Omental fat pad (tissue), 4 donors: ENCODE measurements at places on chromosomes 13 and 19.

DNA sequence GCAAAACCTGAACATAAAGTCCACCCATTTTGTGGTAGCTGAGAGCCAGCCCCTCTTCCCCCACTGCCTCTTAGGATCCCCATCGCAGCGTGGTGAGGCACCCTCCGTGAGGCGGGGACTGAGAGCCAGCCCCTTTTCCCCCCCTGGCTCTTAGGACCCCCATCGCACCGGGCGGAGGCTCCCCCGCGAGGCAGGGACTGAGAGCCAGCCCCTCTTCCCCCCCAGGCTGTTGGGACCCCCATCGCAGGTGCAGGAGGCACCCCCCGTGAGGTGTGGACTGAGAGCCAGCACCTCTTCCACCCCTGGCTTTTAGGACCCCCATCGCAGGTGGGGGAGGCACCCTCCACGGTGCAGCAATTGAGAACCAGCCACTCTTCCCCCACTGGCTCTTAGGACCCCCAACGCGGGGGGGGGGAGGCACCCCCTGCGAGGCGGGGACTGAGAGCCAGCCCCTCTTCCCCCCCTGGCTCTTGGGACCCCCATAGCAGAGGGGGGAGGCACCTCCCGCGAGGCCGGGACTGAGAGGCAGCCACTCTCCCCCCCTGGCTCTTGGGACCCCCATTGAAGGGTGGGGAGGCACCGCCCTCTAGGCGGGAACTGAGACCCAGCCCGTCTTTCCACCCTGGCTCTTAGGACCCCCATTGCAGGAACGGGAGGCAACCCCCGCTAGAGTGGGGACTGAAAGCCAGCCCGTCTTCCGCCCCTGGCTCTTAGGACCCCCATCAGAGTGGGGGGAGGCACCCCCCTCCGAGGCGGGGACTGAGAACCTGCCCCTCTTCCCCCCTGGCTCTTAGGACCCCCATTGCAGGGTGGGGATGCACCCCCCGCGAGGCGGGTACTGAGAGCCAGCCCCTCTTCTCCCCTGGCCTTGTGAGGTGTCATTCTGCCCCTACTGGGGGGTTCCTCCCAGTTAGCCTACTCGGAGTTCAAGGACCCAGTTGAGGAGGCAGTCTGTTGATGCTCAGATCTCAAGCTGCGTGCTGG, 366.4 kb upstream of the SPRY2 start:
- no peak for DNase-seq

- no peak for DNase-seq
These were observed 5.4 kb upstream of the LRFN1 start for GRCh38 chr19:39325778-39326665.

GRCh38 chr19:2613507-2614295, 88.8 kb downstream of the GNG7 start:
- no peak for DNase-seq

- DNase-seq, result no peak
These were observed 1.9 kb upstream of the SUGT1 start for GRCh38 chr13:52650731-52651130.

- no peak for DNase-seq
These were observed 16.4 kb downstream of the EMP3 start for GRCh38 chr19:48341515-48342413.

- DNase-seq, result no peak
These were observed 9.5 kb upstream of the GJB6 start for GRCh38 chr13:20241593-20241992.

- DNase-seq, result peak; percentile 60
These were observed at the start of gene ZNF587B for GRCh38 chr19:57830071-57830602. ZNF587B (plus strand) TSS chr19:57830299; CDS start chr19:57830529, 230 bp downstream.

DNA sequence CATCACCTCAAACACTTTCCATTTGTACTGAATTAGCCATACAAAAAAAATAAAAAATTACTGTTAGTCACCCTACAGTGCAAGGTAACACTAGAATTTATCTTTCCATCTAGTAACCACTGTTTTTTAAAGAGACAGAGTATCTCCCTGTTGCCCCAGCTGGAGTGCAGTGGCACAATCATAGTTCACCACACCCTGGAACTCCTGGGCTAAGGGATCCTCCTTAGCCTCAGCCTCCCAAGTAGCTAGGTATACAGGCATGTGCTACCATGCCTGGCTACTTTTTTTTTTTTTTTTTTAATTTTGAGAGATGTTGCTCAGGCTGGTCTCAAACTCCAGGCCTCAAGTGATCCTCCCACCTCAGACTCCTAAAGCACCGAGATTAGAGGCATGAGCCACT, 17.9 kb downstream of the ANKRD10 start:
- no peak for DNase-seq

GRCh38 chr19:17836530-17836929, 11.3 kb downstream of the JAK3 start:
- no peak for DNase-seq

GRCh38 chr13:83943530-83944279, 61.4 kb upstream of the SLITRK1 start:
- DNase-seq, result no peak

DNA sequence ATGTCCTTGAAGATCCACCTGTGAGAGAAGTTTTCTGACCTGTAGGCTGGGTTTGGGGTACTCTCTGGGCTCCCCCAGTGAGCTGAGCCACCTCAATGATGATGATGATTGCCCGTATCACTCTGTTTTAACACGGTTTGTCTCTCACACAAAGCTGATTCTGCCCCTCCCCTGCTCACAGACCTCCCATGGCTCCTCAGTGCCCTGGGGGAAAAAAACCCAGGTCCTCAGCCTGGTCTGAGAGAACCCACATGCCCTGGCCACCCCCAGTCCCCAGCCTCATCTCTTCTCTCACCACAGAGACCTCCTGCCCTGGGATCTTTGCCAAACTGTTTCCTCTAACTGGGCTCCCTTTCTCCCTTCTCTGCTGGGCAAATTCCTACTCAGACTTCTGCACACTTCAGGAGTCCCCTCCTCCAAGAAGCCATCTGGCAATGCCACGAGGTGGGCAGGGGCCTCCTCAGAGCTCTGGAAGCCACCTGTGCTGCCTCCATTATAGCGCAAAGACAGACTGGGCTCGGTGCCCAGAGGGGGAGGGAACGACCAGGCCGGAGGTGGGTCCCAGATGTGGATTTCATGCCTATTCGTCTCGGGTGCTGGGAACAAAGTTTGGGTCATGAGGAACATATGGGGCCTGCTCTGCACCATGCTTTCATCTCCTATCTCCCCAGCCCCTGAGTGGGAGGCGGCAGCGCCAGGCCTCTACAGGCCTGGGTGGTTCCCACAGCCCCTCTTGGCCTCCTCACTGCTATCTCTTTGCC, 8.5 kb upstream of the CA11 start:
- no peak for DNase-seq

- peak; percentile 33 for DNase-seq
These were observed 47.6 kb downstream of the PTPRS start for GRCh38 chr19:5292822-5293611.

DNA sequence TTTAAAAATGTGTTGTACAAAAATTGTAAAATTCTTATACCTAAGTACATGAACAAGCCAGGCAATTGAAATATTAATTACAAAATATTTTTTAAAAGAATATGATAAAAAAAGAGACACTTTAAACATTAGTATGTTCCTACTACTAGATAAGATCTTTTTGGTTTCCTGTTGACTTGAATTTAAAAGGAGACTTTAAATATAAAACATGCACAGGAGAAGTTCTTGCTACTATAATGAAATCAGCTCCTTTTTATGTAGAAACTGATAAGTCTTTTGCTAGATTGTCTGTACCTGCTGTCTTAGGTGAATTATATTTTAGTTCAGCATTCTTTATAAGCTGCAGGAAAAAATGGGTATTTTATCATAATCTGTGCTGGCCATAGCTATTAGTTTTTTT, 140.2 kb downstream of the TNFSF13B start:
- no peak for DNase-seq

- no peak for DNase-seq
These were observed 754.5 kb downstream of the DIAPH3 start for GRCh38 chr13:59409211-59409610.

GRCh38 chr19:18254546-18255503, 19.4 kb downstream of the IQCN start:
- no peak for DNase-seq

DNA sequence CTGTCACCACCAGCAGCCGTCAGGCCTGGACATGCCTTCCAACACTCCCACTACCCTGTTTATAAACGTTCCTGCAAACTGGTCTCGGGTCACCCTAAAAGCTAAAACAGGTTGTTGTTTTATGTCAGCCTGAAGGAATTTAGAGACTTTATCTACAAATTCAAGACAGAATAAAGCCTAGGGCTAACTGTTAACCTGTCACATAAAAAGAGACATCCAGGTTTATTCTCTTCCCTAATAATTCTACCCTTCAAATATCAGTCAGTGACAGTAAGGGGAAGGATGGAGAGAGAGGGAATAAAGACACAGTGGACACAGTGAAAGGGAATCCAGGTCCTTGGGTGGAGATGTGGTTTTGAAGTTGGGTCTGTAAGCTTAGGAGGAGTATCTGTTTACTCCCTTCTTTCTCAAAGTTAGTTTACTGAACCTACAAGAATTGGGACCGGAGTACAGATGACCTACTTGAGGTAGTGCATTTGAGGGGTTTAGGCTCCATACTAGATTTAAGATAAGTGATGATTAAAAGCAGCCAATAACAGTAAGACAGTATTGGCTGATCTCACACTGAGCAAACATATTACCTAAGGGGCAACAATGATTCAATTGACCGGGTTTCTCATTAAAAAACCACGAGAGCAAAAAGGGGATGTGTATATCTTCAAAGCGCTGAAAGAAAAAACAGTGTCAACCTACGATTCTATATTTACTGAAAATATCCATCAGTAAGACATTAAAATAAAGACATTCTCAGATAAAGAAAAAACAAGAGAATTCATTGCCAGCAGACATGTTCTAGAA, 142.7 kb downstream of the USP12 start:
- DNase-seq, result no peak

GRCh38 chr13:80118099-80118498, 222.8 kb downstream of the SPRY2 start:
- no peak for DNase-seq

GRCh38 chr13:20390526-20391175, 135.0 kb downstream of the CRYL1 start:
- no peak for DNase-seq
